ENCODE measurements at places on chromosomes 7 and 10.

DNA sequence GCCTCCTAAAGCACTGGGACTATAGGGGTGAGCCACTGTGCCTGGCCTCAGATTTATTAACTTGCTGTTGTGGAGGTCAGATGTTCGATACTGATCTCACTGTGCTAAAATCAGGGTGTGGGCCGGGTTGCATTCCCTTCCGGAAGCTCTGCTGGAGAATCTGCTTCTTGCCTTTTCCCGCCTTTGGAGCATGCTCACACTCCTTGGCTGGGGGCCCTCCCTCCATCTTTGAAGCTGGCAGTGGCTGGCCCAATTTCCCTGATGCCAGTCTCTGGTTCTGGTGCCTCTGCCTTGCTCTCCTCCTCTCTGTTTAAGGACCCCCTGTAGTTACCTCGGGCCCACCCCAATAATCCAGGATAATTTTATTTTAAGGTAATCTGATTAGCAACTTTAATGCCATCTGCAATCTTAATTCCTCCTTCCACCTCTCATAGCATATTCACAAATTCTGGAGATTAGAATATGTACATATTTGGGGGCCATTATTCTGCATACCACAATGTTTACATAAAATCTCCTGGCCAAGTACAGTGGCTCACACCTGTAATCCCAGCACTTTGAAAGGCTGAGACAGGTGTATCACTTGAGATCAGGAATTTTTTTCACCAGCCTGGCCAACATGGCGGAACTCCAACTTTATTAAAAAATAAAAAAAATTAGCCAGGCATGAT is 7.9 kb upstream of the PITRM1 start:
- DNase-seq, result no peak

GRCh38 chr10:58830697-58831096 is 318.0 kb downstream of the BICC1 start:
- no peak for DNase-seq

- no peak for DNase-seq
These were observed 94.0 kb upstream of the PPP2R2D start for GRCh38 chr10:131806646-131807317.

GRCh38 chr10:116385994-116386809 is 41.4 kb upstream of the PNLIPRP3 start:
- DNase-seq, result peak; percentile 29

DNA sequence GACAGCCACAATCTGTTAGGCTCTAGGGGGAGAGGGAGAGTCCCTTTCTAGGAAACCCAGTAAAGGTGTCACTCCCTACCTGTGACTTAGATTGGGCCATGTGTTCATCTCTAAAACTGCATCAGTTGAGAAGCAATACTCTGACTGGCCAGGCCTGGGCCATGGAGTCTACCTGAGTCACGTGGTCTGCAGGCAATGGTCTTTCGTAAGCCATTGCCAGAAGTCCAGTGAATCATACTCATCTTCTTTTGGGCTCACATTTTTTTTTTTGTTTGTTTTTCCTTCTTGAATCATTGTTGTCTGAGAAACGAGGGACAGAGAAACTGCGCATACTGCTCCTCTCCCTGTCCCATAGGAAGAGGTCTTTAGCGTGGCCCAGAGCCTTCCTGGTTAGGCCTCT is 215.6 kb downstream of the CCSER2 start:
- DNase-seq, result no peak

- DNase-seq, result no peak
These were observed 13.0 kb downstream of the DOCK1 start for GRCh38 chr10:126917975-126918908.

- DNase-seq, result no peak
These were observed 336.6 kb downstream of the FGFR2 start for GRCh38 chr10:121261665-121262064.

DNA sequence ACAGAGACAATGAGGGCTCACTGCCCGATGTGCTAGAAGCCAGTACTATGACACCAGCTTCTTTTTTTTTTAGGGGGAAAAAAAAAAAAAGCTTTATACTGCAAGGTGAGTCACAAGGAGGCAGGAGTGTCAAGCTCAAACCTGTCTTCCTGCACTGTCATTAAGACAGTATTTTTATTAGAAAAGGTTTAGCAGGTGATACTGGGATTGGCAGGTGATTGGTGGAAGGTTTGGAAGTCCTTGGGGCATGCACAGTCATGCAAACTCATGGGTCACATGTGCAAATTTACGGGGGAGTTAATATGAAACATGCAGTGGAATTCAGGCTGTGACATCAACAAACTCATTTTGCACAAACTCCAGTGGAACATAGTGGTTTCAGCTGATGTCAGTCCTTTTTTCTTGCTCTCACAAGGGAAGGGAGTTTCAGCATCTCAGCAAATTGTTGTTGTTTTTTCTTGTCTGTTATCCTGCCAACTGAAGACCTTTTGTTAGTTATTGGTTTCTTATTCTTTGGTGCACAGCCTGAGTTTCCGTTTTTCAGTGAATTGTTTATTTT is 530.6 kb downstream of the ANKRD7 start:
- DNase-seq, result no peak

GRCh38 chr10:85600026-85600743 is 766.4 kb downstream of the GRID1 start:
- no peak for DNase-seq

GRCh38 chr10:42975558-42976340 is 101.1 kb upstream of the RET start:
- no peak for DNase-seq

DNA sequence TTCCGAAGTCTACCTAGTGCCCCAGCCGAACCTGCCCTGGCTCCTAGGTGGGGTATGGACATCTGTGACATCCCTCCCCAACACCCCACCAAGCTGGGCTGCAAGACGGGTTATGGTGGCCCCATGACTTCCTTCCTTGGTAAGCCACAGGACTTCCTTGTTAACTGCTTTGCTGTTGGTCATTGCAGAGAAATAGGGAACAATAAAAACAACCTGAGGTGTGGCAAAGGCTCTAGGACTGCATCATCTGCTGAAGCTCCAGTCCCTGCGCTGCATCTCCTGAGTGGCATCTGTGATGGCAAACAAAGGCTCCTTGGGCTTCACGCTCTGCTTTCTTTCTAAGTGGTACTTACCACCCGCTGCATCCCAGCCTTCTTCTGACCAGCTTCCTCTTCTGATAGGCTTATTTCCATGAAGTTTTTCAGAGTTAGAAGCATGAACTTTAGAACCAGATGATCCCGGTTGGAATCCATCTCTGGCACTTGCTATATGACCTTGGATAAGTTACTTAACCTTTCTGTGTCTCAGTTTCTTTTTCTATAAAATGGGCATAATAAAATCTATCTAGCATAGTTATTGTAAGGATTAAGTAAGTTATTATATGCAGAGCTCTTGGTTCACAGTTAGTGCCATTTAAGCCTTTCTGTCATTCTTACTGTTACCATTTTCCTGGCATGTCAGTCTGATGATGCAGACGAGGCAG is 216.8 kb downstream of the RPS24 start:
- DNase-seq, result peak; percentile 3

DNA sequence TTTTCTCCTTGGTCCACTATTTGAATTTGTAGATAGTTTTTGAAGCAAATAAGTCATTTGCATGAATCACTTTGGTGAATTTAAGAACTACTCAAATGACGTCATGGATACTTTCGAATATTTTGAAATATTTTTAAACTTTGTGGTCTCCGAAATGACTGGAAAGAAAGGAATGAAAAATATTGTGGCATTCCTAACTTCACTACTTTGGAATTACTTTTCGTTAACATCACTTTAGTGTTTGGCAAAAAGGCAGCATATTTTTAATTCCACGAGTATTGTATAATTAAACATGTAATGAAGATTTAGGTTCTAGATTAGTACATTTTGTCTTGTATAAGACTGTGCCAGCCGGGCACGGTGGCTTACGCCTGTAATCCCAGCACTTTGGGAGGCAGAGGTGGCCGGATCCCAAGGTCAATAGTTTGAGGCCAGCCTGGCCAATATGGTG is 35.3 kb upstream of the ZRANB1 start:
- no peak for DNase-seq

GRCh38 chr7:131385039-131385605 is 57.4 kb downstream of the MKLN1 start:
- no peak for DNase-seq

DNA sequence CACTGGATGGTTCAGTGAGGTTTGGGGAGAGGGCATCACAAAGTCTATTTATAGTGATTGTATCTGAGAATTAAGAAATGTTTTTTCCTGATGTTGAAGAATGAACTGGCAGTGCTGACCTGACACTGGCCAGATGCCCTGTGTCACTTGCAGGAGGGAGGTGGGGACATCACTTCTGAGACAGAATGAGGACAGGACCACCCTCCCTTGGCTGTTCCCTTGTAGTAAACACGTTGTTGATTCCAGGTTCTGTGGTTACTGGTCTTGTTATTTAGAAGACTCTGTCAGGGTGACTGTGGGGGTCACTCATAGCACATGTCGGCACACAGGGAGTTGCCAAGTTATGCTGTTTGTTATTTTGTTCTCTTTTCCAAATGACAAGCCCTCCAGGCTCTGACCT is 126.4 kb downstream of the ADCY1 start:
- no peak for DNase-seq

GRCh38 chr7:101519324-101520023 is 109.6 kb downstream of the MYL10 start:
- no peak for DNase-seq

DNA sequence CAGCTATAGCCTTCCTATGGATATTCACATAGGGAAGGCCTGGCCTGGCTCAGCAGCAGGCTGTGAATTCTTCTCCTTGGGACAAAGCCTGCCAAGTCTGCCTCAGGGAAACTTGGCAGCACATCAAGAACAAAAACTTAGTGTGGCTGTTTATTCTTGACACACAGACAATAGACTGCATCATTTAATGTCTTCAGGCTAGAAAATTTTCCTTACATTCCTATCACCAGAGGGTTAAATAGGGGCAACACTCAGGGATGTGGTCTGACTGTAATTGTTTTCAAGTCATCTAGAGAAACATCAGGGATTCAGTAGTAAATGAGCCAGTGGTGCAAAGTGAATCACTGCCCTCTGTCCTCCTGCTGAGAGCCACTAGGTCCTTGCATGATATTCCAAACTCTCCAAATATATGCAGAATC is 137.3 kb downstream of the SEMA3C start:
- DNase-seq, result no peak

- DNase-seq, result no peak
These were observed 357.1 kb downstream of the MAGI2 start for GRCh38 chr7:79096361-79096805.

DNA sequence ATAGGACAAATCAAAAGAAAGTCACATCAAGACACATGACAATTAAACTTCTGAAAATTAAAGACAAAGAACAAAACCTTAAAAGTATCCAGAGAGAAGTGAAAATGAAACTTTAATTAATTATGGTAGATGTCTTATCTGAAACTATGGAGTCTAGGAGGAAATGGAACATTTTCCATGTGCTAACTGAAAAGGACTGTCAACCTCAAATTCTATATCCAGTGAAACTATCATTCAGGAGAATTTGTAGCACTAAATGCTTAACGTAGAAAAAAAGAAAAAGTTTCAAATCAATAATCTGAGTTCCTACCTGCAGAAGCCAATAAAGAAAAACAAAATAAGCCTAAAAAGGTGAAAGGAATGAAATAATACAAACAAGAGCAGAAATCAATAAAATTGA is 33.1 kb upstream of the C10orf71 start:
- no peak for DNase-seq

- DNase-seq, result no peak
These were observed 106.0 kb downstream of the ABLIM1 start for GRCh38 chr10:114552050-114552449.

GRCh38 chr10:13970236-13970956 is 360.3 kb downstream of the FRMD4A start:
- DNase-seq, result no peak

- no peak for DNase-seq
These were observed 253.6 kb downstream of the CCSER2 start for GRCh38 chr10:84581976-84582375.

- no peak for DNase-seq
These were observed 929 bp downstream of the HOXA6 start for GRCh38 chr7:27146491-27147198.

- no peak for DNase-seq
These were observed 260.3 kb downstream of the SNX13 start for GRCh38 chr7:17680026-17680425.

GRCh38 chr7:82623812-82624211 is 180.2 kb upstream of the CACNA2D1 start:
- no peak for DNase-seq

- peak; percentile 52 for DNase-seq
These were observed at the start of gene NEURL1 for GRCh38 chr10:103493362-103493915. Gene NEURL1, plus strand, starts transcription at chr10:103493705. Its CDS starts 683 bp downstream, at chr10:103494388.

DNA sequence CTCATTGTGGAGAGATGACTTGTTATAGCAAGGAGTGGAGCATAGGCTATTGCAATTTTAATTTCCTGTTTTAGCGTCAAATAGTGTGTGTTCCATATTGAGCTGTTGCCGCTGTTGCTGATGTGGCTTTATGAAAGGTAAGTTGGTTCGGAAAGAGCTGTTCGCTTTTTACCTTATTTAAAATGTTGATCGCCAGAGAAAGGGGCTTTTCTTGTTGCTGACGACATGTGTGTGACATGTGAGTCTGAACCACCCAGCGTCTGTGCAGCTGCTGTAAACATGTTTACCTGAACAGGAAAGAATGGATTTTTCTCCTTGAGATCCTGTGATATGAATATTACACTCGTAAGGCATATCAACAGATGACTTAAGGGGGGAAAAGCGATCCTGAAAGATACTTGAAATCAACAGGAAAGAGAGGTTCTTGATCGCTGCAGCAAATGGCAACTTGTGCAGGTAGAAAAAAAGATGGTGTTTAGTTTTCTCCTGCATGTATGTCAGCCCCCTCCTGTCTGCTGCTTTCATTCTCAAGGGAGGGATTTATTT is 2.5 kb downstream of the ZEB1 start:
- peak; percentile 22 for DNase-seq

DNA sequence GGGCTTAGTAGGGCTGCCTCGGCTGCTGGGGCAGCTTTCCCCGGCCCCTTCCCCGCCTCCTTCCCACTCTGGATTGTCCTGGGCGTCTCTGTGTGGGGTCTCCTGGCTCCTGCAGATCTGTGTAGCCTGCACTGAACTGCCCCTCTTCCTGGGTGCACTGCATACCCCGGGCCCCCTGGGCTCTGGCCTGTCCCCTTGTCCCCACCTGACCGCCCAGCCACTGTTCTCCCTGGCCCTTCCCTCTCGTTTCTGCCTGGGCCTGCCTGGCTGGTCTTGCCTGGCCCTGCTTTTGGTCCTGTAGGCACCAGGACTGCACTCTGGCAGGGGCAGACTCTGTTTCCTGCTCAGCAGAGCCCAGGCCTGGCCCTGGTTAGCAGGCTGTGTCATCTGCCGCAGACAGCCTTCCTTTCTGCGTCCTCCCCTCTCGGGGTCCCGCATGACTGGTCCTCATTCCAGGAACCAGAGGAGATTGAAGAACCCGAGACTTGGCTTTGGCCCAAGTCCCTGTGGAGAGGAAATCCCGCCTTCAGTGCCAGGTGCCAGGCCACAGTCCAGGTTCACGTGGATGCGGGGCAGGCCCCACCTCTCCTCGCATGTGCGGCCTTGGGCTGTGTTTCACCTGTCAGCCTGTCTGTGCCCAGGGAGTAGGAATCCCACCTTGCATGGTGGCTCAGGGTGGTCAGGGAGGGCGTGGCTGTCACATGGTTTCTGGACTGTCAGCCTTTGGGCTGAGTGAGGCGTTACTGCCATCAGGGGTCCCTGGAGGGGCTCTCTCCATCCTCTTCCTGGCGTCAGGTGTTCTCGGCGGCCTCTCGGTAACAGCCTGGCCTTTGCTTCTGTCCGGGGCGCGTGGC is 9.2 kb downstream of the INPP5A start:
- peak; percentile 88 for DNase-seq

GRCh38 chr7:101877882-101878591 is 60.6 kb downstream of the CUX1 start:
- no peak for DNase-seq
